ENCODE measurements at places on chromosomes 4 and X. TPM values are rescaled to one million over a fixed set of nuclear protein-coding genes. Genes with fewer than 3 reads are reported as not detected.

P2RY8 gene
- 1.4 TPM for total RNA-seq

HHIP gene
- 9.6 TPM for total RNA-seq

BRCC3 gene
- 7.5 TPM for total RNA-seq

SLC6A8 gene
- total RNA-seq: 8.4 TPM

RNF128 gene
- 13.3 TPM for total RNA-seq

STOX2 gene
- 9.1 TPM for total RNA-seq

All from pancreas (tissue), 10 donors.